ENCODE measurements at places on chromosomes 4 and X. TPM values are rescaled to one million over a fixed set of nuclear protein-coding genes. Genes with fewer than 3 reads are reported as not detected.

The FRYL gene
- 437 TPM for total RNA-seq

The ANXA3 gene
- total RNA-seq, result 51.9 TPM

GRCh38 chrX:150873616-150874015 is 24.9 kb downstream of the CD99L2 start:
- DNase-seq, result no peak

DNA sequence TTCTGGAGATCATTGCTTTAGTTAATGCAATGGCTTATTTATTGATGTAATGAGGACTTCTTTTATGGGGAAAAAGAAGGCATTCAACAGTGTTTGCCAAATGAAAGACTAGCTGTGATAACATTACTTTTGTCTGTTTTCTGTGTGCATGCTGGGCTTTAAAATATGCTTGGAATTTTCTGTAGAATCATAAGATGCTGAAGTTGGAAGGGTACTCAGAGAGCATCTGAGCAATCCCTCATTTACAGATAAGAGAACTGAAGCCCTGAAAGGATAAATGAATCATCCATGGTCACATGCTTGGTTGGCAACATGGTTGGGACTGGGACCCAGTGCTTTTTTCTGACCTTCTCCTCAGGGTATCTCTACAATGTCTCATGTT is 31.4 kb upstream of the PITX2 start:
- no peak for DNase-seq

The MGARP gene
- not detected for total RNA-seq

- no peak for DNase-seq
Observed at GRCh38 chr4:18815779-18816173, 794.2 kb upstream of the LCORL start.

- no peak for DNase-seq
Observed at GRCh38 chr4:27934871-27935270, 1074.2 kb downstream of the STIM2 start.
